ENCODE measurements at places on chromosomes 13 and 19.

DNA sequence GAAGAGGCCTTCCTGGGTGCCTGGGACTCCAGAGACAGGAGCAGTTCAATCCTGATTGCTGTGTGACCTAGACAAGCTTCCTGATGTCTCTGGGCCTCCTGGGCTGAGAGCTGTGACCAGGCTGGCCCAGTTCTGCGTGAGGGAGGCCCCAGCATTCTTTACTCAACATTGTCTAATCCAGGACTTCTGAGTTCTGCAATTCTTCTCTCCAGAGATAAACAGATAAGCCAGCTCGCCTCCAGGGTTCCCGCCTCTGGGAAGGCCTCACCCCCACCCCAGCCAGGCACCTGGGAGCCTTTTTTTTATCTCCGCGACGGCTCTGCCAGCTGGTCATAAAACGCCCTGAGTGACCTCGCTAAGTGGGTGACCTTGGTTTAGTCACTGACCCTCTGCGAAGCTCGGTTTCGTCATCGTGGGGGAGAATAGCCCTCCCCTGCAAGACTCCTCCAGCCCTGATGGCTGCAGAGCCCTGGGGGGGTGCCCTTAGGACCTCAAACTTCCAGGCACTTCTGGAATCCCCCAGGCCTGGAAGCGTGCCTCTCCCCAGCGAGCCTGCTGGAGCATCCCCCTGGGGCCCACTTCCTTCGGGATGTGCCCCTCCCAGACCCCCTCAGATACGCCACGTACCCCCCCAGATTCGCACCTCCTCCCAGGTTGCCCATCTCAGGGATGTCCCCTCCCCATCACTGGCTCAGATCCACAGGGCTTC, 1.9 kb downstream of the SULT2B1 start:
- no peak for DNase-seq

DNA sequence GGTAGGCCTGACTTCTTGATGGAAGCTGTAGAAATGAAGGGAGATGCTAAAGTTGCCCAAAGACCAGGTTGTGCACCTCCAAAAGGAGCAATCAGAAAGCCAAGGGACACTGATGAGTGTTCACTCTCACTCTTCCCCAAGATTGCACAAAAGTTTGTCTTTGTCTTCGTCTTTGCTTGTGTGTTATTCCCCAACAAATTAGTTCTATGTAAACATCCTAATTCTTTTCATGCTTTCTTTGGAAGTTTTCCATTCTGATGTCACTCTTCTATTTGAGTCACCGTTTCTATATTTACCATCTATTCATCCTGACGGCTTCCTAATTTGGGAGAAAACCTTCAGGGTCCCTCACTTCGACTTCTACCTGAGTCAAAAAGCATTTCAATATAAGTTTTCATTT, 3.7 kb upstream of the TMEM272 start:
- no peak for DNase-seq

- no peak for DNase-seq
These were observed 11.0 kb downstream of the TSHZ3 start for GRCh38 chr19:31338069-31338776.

GRCh38 chr13:58134012-58134411, 502.5 kb downstream of the PCDH17 start:
- no peak for DNase-seq

DNA sequence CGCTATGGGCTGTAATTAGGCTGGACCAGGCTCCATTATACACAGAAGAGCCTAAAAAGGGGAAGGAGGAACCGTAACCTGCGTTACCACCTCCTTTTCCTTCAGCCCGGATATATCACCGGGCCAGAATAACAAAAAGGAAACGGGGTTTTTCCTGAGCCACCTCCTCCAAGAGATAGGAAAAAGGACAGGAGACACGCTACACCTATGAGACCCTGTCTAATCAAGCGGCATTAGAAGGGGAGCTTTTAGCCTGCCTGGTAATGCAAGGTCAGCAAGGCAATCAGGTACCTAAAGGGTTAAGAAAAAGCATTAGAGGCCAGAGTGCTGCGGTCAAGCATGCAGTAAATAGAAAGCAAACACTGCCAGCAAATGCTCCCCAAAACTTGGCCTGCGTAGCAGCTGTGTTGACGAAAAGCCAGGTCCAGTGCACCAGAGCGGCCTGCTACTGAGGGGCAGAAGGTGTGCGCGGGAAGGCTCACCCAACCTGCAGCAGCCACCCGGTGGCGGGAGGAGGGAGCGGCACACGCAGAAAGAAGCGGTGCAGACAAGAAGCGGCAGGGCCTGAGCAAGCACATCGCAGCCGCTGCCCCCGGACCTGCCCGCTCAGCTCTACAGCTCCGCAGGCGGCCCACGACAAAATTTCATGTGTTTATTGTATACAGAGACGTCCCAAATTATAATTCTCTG, 1466.1 kb downstream of the UQCRFS1 start:
- no peak for DNase-seq

GRCh38 chr19:1474765-1475351, 4.2 kb downstream of the C19orf25 start:
- DNase-seq, result no peak

DNA sequence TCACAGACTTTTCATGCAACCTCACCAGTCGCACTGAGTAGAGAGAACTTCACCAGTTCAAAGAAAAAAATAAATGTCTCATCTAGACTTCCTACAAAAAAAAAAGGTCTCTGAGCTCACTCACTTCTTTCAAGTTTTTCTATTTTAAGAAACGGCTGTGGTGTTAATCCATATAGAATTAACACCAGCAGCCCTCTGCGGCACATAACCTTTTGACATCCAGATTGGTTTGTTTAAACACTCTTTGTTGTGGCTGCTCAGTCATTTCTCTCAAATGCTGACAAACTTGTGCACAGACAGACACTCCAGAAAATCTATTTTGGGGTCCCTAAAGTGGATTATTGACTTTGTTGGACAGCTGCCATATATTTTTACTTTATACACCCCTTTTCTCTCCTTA, 874.9 kb downstream of the EFNB2 start:
- DNase-seq, result no peak

DNA sequence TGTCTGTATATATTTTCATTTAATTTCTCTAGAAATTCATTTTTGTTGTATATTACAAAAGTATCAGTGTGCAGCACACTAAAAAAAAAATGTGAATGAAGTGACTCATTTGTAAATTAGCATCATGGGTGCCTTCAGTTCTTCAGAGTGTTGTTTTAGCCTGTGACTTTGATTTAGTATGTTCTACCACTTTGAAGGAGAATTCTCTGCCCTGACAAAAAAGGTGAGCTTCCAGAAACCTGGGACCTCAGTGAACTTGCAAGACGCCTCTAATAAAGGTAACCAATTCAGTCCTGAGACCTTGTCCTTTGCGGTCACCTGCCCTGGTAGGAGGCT, 2.4 kb downstream of the METTL21C start:
- DNase-seq, result no peak

DNA sequence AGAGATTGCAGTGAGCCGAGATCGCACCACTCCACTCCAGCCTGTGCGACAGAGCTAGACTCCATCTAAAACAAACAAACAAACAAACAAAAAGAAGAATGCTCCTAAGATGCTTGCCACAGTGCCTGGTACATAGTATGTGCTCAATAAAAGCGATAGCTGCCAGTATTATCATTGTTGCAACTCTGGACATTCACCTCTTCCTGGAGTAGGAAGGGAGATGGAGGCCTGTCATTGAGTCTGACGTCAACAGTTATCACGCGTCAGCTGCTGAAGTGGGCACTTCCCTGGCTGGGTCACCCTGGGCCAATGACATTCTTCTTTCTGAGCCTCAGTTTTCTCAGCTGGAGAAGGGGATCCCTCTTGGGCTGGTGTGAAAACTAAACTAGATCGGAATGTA, 4.2 kb upstream of the PLAUR start:
- DNase-seq, result no peak

- no peak for DNase-seq
These were observed 261.5 kb upstream of the STARD13 start for GRCh38 chr13:33547035-33547434.

- DNase-seq, result no peak
These were observed 1739.6 kb downstream of the OLFM4 start for GRCh38 chr13:54768214-54768613.

DNA sequence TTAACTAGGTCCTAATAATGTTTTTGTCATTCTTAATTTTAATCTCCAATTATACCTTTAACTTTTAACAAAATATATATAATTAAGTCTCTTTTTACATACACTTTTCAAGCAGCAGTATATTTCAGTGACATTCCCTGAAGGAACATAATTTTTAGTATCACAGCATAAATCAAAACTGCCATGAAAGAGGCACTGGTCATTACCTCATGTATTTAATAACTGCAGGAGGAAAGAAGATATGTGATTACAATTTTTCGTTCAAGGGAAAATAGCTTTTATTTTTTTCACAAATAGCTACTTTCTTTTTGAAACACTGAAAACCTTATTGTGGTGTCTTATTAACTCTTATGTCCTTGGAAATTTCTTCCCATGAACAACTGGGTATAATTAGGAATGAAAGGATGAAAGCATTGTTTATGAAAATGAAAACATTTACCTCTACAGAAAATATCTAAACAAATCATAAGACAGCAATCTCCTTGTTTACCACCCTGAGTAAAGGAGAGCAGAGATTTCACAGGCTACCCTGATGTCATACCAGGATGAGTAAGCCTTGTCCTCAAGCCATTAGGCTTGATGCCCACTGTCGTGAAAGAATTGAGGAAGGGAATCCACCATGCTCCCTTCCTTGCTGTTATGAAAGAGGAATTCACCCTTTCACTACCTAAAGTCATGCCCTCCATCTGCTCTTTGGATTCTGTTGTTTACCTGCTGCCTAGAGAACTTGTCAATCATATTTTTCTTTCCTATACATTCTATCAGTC, 877.2 kb upstream of the PCDH20 start:
- DNase-seq, result no peak

DNA sequence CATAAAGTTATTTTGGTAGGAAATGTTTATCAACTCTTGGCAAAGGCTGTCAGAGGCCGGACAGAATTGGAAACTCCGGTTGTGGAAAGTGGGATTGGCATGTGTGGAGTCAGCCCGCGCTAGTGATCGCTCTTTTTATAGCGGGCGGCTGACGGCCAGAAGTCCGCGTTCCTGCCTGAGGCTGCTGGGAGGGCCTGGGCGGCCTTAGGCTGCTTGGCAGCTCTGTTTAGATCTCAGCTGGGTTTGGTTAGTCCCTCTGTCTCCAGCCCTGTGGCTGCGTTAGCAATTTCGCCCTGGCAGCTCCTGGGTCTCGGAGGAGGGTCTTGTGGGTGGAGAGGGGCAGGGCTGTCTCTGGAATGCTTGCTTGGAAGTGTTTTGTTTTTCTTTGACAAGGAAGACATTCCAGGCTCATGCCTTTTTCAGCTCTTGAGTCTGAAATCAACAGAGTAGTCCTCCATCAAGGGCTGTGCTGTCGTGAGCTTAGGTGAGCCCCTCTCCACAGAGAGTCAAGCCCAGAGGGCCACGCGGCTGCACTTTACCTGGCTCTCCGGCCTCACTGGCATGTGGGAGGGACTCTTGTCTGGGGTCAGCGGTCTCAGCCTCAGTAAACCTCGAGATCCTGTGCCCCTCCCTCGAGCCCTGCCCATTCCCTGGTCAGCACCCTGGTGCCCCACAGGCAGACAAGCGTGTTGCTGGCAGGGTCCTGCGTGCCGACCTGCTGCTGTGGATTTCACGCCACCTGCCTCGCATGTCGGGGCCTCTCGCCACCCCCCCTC, 22.5 kb downstream of the DOT1L start:
- no peak for DNase-seq

Data from GDM1 (cell line).